ENCODE measurements at places on chromosomes 5 and 9. TPM values are rescaled to one million over a fixed set of nuclear protein-coding genes. Genes with fewer than 3 reads are reported as not detected.

Gene CAVIN4
- 3.3 TPM for total RNA-seq

GRCh38 chr5:168337361-168337760 lies 45.9 kb downstream of the WWC1 start:
- no peak for DNase-seq

GRCh38 chr9:129264388-129264787 lies 86.3 kb upstream of the IER5L start:
- no peak for DNase-seq

- no peak for DNase-seq
These were observed 49.7 kb upstream of the PLEKHG4B start for GRCh38 chr5:42250-42649.

DNA sequence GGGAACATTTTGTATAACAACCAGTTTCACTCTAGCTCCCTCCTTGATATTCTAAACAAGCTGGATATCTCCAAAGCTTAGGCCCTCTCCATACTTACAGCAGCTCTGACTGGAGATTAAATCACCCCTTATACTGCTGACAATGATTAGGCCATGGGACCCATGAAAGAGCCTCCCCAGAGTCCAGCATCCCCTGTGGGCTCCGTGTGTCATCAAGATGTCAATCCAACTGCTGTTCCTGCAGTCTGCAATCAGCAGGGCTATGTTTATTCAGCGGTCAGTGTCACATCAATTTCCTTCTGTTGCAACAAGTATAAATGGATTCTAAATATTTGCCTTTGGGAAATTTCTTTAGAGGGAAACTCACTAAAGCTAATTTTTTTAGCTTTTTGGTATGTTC lies 26.6 kb downstream of the PCDHAC2 start:
- DNase-seq: no peak

DNA sequence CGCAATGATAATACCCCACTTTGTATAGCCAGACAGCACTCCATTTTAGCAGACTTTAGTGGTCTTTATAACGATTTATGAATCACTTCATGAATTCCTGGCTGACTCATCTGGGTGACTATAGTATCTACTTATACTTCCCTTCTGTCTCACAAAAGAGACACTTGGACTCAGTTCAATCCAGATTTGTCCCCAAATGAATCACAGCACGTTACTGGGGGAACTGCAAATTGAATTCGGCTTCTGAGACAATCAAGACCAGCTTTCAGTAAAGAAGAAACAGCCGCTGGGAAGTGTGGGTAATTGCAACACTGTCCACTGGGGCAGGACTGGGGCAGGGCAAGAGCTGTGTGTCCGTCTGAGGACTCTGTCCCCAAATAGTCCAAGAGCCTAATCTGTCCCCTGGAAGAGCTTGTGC lies 337.3 kb upstream of the RFX3 start:
- peak; percentile 20 for DNase-seq
